ENCODE measurements at places on chromosomes 16 and 17. TPM values are rescaled to one million over a fixed set of nuclear protein-coding genes. Genes with fewer than 3 reads are reported as not detected.

Gene P2RX5
- polyA plus RNA-seq, result not detected

DNA sequence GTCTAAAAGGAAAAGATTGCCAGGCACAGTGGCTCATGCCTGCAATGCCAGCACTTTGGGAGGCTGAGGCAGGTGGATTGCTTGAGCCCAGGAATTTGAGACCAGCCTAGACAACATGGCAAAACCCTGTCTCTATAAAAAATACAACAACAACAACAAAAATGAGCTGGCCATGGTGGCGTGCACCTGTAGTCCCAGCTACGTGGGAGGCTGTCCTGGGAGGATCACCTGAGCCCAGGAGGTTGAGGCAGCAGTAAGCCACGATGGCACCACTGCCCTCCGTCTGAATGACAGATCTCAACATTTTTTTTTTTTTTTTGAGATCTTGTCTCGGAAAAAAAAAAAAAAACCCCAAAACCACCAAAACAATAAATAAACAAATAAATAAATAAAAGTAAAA lies 28.1 kb upstream of the ATP2A3 start:
- no peak for DNase-seq

DNA sequence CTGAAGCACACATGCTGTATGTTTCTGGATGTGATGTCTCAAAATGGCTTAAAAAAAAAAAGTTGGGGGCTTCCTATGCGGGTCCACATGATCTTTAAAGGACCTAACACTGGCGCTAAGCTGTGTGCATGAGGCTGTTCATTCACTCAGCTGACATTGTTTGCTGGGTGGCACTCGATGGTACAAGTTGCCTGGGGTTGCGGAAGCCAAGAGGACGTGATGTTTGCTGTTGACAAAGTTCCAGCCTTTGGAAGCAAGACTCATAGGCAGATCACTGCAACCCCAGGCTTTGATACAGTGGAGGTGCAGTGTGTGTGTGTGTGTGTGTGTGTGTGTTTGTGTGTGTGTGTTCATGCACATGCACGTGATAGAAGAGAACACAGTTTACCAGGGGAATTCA lies 29.5 kb upstream of the DNAI2 start:
- DNase-seq, result no peak

GRCh38 chr17:17691468-17692263 lies 10.4 kb downstream of the RAI1 start:
- no peak for DNase-seq

DNA sequence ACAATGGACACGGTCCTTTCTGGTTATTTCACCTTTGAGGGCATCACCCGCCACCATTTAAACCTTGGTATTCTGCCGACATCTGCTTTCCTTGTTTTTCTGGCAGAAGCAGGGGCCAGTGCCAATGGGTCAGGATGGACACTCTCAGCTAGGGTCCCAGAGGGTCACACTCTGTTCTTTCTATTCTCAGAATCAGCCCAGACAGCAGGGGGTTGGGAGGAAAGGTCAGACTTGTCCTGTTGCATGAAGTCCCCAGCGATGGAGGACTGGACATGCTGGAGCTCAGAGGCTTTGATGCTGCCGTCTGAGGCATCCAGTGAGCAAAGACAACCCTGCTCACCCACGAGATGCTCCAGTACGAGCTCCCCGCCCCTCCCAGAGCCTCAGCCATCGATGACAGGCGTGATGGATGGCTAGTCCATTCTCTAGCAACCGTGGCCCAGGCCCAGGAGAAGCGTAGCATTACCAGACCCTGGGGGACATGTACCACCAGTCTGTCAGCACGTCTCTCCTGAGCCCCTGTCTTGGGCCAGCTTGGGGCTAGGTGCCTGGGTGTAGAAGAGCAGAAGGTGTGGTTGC lies 62.0 kb downstream of the FOXL1 start:
- DNase-seq, result no peak

GRCh38 chr17:26792486-26792885 lies 501.4 kb upstream of the WSB1 start:
- DNase-seq, result peak; percentile 9
